LoVo (cell line): ENCODE measurements at places on chromosomes 7 and 10.

- no peak for DNase-seq
Observed at GRCh38 chr10:96967847-96968246, 135.7 kb downstream of the LCOR start.

DNA sequence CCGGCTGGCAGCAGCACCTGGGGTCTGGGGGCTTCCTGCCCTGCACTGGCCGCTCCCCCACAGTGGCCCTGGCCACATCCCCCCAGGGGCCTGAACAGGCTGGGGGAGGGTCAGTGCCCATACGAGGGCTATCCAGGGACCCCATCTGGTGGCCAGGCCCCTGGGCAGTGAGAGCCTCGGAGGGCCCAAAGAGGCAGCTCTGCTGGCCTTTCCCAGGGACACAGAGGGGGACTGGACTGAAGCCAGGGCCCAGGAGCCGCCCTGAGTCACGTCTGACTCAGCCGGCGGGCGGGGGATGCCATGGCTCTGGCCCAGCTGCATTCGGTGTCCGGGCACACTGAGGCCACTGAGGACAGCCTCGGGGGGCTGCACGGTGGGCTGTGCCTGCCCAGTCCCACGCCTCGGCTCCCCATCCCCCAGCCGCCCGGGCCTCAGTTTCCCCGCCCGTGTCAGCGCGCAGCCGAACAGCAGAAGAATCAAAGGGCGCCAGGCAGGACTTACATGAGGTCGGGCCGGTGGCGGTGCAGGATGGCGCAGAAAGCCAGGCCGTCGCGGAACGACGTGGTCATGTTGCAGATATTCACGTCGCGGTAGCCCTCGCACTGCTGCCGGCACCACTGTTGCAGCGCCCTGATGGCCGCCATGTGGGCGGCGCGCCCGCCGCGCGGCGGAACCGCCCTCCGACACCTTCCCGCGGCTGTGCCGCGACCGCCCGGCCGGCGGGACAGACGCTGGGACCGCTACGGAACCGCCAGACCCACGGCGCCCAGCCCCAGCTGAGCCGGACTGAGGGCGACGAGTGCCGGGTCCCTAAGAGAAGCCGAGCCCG, at the start of gene MICALL2:
MICALL2 (minus strand) TSS at position 788 of the 829 bp plus-strand sequence; CDS start at position 644, 144 bp downstream.
- peak; percentile 93 for DNase-seq

- no peak for DNase-seq
Observed at GRCh38 chr7:157843336-157844140, 506.7 kb downstream of the DNAJB6 start.

- DNase-seq, result peak; percentile 99
Observed at GRCh38 chr7:121530227-121531174, 134.4 kb upstream of the FAM3C start.

DNA sequence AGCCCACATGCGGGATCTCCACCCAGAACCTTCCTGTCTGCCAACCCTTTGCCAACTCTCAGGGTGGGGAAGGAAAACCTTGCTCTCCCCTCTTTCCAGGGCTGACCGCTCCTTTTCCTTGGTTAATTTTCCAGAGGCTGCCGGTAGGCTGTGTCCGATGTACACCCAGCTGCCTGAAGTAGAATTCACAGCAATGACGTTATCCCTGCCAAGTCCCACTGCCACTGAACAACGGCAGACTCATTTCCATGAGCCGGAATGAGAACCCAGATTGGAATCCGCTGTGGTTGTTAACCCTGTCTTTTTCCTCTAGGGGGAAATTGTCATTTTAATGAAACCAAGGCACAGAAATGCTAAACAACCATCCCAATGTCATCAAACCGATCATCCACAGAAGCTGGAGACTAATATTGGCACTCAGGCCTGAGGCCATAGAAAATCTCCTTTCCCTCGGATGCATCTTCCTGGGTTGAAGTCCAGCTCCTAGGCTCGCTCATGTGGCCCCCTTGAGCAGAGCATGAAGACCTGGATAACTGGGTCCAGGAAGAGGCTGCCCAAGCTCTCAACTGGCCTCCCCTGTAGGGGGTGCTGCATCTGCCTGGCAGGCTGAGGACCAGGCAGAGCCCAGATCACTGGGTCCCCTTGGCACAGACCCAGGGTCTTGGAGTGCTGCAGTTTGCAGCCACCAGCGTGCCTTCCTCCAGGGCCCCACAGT, 30.4 kb downstream of the KLRG2 start:
- no peak for DNase-seq

- DNase-seq, result no peak
Observed at GRCh38 chr10:121998462-121998861, 9.5 kb downstream of the TACC2 start.

DNA sequence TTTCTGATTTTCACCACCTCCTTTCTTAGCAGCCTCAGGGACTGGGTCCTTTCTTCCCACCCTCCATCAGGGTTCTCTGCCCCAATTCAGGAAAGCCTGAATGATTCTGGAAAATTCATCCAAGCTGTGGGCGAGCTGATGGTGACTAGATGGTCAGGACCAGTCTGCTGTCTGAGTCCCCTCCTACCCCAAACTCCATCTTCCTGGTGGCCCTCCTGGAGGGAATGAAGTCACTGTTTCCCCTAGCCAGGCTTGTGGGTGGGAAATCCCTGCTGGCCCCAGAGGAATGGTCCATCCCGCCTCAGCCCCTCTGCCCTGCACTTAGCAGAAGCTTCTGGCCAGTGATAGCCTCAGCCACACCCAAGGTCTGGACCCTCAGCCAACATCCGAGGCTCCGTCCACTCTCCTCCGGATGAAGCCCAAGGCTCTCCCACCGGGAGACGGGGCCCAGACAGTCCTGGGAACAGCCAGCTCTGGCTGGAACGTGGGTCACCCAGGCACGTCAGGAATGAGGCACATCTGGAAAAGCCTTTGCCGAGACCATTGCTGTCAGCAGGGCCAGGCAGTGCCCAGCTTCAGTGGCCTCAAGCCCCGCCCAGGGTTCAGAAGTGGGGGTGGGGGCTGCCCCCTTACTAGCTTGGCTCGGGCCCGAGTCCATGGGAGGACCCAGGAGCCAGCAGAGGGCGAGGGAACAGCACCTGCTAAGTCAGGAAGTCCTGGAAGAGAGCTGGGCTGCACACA, 4.0 kb upstream of the AQP1 start:
- DNase-seq, result no peak

- no peak for DNase-seq
Observed at GRCh38 chr10:124016804-124017375, 76.5 kb downstream of the CHST15 start.

DNA sequence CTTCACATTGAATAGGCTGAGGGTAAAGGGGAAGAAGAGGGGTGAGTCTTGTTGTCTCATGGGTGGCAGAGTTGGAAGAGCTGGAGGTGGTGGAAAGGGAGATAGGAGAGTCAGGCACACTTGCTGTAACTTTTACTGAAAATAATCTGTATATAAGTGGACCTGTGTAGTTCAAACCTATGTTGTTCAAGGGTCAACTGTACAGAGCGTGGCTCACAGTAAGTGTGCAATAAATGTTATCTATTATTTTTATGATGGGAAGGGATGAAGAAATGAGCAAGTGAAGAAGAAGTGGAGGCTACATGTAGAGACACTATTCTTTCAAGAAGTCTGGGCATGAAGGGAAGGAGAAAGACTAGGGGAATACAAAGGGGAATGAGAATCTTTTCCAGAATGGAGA, 71.5 kb upstream of the FAM133B start:
- no peak for DNase-seq

DNA sequence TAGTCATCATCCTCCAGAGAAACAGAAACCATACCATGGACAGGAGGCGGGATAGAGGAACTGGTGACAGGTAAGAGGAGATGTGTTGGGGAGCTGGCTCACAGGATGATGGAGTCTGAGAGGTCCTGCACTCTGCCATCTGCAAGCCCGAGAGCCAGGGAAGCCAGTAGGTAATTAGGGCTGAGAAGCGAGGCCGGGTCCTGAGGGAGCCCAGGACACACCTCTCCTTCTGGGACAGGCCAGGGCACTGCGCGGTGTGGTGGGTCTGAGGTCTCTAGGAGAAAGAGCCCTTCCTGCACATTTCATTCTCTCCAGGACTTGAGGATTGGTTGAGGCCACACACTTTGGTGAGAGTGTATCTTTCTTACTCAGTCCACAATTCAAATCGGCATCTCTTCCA, 415.5 kb downstream of the GLRX3 start:
- DNase-seq, result no peak

- no peak for DNase-seq
Observed at GRCh38 chr7:91251877-91252276, 12.4 kb upstream of the FZD1 start.

GRCh38 chr7:32573110-32573687, 77.9 kb downstream of the AVL9 start:
- no peak for DNase-seq

GRCh38 chr7:106839511-106839910, 25.6 kb upstream of the PIK3CG start:
- no peak for DNase-seq

DNA sequence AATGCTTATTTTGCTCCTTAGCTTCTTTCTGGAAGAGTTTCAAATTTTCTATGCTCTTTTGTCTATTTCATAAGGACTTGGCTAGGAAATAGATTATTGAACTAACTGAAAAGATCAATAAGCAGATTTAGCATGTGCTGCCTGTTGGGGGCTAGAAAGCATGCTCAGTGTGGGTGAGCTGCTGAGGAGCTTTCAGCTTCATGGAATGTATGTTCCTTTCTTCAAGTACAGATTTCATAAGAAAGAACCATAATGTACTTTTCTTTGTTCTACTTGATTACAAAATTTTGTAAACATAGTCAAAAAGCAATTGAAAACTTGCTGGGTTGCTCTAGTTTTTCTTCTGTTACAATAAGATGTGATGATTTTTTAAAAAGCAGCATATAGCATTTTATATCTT, 73.8 kb downstream of the TAF3 start:
- no peak for DNase-seq

DNA sequence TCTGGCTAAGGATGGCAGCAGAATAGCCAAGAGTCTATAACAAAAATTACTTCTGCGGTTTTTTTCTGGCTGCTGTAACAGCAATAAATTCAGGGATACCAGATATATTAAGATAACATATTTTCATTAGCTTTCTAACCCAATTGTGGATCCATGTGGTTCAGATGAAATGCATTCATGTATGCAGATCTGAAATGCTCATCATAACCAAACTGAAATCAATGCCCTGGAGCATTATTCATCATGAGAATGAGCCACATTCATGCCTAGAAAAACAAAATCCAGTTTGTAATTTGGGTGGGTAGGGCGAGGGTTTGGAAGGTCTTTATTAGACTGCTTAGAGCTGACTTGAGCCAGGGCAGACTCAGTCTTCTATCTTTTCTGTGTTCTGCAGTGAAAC, 69.8 kb upstream of the SEMA3A start:
- no peak for DNase-seq
